ENCODE measurements at places on chromosomes 12 and 14. TPM values are rescaled to one million over a fixed set of nuclear protein-coding genes. Genes with fewer than 3 reads are reported as not detected.

Gene PTPRO
- not detected for total RNA-seq

Gene KIF5A
- total RNA-seq = 0.09 TPM

Gene RPS6KA5
- total RNA-seq = 4.6 TPM

Gene CLEC4A
- total RNA-seq = not detected

Gene TEX22
- total RNA-seq = 0.50 TPM
